ENCODE measurements at places on chromosomes 5 and 9.

DNA sequence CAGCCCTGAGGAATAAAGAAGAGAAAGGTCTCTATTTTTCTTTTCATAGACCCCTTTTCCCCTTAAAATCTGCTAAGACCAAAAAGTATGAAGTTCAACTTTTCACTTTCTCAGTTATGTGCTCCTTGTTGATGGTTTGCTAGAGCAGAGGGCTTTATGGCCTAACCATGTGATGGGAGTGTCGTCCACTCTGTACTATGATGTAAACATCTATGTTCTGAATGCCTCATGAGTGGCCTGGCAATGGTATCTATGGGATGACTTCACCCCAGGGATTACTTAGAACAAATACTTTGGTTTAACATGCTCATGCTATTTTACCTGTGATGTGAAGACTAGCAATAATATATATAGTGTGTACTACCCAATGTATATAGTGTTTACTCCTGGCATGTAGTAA lies 43.7 kb upstream of the MIER3 start:
- DNase-seq, result no peak

GRCh38 chr5:3386637-3387036 lies 209.0 kb upstream of the IRX1 start:
- DNase-seq, result no peak

GRCh38 chr9:17725399-17726010 lies 146.6 kb downstream of the SH3GL2 start:
- no peak for DNase-seq

DNA sequence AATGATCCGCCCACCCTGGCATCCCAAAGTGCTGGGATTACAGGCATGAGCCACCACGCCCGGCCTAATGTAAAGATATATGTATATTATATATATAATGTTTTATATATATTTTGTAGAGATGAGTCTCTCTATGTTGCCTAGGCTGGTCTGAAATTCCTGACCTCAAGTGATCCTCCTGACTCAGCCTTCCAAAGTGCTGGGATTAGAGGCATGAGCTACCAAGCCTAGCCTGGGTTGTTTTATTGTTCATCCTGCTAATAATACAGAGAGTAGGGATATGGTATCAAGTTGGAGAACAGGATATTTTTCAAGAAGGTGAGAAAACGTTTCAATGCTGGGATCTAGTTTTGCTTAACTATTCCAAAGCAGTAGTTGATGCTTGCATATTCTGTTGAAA lies 2.9 kb downstream of the SEC24A start:
- DNase-seq, result no peak

GRCh38 chr5:124996023-124996763 lies 249.8 kb upstream of the ZNF608 start:
- DNase-seq, result no peak

DNA sequence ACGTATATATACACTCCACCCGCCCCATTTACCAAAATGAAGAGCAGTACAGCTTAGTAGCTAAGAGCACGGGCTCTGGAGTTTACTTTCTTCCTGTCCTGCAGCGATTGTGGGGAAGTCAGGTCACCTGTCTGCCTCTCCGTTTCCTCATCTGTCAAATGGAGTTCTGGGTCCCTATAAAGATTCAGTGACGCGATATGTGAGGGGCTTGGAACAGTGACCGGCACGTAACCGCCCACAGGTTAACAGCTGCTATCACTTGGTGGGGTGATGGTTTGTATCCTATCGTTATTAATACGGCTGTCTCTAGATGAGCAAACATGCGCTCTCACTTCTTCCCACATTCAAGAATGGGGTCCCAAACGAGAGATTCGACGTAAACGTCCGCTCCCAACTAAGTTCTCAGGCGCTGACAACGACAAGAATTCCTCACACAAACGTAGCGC lies 426 bp downstream of the FAM114A2 start:
- peak; percentile 63 for DNase-seq

- DNase-seq, result no peak
Observed at GRCh38 chr5:9046756-9047481, 499.0 kb downstream of the SEMA5A start.

DNA sequence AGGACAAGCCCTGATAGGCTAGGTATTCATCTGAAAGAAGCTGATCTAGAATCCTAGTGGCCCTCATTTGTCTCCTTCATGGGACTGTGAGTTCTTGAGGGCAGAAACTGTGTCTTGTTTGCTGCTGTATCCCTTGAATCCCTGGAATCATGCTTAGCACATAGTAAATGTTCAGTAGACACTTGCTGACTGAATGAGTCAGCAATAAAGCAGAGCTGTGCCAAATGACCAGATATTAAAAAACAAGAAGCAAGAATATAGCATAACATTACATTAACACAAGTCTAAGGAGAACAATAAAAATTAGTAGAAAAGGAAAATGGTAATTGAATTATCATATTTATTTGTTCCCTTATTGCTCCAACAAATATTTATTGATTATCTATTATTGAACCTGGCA lies 420.5 kb downstream of the ZSWIM6 start:
- DNase-seq, result no peak

- DNase-seq, result no peak
Observed at GRCh38 chr5:8842971-8843551, 702.8 kb downstream of the SEMA5A start.

DNA sequence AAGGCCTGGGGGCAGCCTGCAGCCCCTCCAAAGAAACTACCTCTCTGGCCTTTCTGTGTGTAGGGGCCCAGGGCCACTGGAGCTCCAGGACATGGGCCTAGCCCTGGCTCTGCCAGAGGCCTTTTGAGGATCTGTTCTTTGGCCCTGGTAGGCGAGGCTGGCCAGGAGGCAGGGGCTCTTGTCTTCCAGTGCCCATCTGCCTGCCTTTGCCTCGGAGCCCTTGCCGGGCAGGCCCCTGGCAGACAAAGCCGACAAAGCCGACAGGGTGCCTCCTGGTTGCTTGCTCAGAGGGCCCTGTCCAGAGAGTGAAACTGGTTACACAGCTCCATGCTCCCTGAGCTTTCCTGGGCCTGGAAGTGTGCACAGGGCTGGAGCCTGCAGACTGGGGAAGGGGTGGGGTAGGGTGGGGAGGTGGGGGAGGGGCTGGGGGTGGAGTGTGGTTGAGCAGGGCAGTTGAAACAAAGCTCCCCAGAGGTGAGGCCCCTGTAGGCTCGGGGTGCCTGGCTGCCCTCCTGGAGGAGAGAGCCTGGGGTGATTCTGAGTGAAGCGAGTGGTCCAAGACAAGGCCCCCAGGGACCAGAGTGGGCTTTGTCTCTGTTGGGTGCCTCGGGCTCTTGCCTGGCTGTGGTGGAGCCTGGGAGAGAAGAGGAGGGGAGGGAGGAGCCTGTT lies 29.3 kb downstream of the PTPA start:
- DNase-seq, result peak; percentile 32

DNA sequence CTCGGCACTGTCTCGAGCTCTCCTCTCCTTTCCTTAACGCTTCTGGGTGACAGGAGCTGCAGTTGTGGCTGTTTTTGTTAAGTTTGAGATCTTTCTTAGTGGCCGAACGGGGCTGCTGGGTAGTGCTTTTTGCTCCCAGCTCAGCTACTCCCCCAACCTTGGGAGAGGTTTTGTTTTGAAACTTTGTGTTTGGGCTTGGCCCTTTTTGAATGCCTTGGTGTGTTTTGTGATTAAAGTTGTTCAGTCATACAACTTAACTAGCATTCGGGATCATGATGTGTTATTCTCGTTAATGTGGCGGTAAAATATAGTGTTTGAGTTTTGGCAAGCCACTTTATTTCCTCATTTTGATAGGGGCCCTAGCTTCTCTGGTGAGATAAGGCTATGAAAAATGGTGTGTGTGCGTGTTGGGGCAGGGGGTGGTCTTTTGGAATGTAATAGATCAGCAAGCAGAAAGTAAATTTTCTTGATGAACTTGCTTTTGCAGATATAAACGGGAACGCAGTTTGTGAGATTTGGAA lies 1.1 kb downstream of the KDM3B start:
- DNase-seq, result peak; percentile 53

DNA sequence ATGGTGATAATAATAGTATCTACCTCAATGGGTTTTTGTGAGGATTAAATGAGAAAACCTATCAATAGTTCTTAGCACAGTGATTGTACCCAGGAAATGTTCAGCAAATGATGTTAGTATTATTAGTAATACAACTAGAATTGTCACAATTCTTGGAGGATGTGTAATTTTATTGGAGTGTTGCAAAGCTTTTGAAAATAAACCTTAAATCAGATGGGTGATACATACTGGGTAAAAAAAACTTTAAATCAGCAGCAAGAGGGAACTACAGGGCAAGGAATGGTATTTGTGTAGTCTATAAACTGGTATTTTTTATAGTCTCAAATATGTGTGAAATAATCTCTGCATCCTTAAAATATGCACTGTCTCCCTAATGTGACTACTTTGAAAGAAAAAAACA lies 371.6 kb downstream of the PIK3R1 start:
- DNase-seq, result no peak

DNA sequence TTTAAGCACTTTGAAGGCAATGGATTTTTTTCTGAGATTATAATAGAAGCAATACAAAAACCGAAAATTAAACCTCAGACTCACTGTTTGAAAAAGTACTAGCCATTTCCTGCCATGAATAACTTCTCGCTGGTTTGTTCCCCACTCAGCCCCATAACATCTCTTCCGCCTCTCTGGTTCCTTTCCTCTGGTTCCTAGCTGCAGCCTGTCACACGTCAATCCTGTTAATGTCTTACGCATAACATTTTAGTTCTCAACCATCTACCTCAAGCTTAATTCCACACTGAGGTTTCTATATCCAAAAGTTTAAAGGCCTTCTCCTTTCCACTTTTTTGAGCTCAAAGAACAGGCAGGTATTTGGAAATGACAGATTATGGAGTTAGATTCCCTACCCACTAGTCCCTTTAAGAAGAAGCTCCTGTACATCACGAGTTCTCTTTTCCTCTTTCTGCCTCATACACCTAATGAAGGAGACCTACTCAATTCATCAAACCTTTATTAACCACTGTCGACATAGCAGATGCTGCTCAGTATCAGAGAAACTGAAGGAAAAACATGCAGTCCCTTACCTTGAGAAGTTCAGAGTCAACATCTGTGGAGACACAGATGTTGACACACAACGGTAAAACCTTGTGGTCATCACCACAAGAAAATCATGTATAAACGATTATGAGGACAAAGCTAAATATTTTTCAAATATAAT lies 243.0 kb upstream of the PTGER4 start:
- DNase-seq, result peak; percentile 80
